ENCODE measurements at places on chromosomes 1 and 21.

DNA sequence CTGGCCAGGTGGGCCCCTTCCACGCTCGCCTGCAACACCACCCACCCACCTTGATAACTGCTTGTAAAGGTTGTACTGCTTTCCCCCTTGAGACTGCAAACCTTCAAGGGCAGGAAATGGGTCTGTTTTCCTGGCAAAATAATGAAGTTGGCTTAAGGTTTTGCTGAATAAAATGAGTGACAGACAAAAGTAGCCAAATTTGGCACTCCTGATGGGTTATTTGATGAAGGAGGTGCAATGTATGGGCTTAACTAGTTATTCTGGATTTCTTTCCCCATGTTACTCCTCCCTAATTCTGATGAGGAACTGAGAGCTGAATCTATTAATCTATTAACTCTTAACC lies 14.6 kb upstream of the HLCS start:
- DNase-seq = no peak

DNA sequence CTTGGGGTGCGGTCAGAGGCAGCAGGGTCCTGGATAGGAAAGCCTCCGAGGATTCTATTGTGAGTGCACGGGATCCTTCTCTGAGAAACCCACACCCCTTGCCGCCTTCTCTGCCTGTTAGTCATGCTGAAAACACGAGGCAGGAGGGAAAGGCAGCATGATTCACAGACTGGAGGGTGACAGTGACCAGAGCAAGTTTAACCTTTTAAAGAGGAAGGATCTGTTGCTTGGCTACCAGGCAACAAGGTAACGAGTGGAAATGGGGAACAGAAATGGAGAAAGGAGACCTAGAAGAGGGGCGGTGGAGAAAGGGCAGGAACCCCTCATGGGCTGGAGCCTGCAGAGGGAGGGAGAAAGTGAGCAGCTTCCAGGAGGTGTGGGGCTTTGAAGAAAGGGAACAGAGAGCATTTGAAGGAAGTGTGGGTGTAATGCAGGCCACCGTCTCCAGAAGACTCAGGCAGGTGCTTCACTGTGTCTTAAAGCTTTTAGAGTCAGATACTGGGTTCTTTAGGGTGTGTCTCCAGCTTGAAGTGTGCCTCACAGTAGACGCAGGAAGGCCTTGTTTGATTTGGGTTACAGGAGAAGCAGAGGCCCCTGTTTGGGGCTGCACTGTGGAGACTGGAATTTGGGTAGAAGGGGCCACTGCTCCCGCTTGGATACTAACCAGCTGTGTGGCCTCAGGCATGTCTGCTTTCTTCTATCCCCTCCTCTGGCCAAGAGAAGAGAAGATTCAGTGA lies 19.1 kb downstream of the OPTC start:
- DNase-seq = no peak

DNA sequence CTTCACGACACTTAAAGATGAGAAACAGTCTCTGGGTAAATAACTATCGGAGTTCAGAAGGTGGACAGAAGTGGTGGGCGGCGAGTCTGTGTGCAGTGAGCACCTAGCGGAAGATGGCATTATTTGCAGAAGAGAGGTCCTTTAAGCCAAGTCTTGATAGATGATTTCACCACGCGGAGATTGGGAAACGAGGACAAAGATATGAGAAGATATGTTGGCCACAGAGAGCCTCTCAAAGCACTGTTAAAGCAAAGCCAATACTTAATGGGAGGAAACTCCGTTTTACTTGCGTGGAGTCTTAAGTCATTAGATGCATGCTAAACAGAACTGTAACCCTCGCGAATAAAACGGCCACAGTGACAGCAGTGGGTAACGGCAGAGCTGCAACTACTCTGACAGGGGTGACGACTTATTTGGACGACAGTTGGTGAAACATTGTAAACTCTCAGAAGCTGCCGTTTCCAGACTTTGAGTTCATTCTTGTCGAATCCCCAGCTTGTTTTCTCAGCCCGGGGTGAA lies 577 bp upstream of the CEP350 start:
- DNase-seq = no peak

DNA sequence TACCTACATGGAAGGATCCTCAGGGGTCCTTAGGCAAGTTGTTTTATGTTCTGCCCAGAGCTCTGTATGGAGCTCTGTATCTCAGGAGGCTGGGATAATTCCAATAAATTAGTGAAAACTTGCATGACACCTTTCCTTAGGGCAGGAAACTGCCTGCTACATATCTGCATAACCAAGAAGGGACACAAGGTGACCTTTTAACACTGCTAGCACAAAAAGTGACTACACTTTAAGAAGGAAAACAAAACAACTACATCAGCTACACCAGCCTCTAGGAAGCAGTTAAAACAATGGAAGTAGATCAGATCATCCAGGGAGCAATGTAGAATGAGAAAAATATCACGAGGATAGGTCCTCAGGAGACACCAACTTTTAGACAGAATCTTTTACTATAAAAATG lies 93.9 kb downstream of the TNFSF18 start:
- no peak for DNase-seq

DNA sequence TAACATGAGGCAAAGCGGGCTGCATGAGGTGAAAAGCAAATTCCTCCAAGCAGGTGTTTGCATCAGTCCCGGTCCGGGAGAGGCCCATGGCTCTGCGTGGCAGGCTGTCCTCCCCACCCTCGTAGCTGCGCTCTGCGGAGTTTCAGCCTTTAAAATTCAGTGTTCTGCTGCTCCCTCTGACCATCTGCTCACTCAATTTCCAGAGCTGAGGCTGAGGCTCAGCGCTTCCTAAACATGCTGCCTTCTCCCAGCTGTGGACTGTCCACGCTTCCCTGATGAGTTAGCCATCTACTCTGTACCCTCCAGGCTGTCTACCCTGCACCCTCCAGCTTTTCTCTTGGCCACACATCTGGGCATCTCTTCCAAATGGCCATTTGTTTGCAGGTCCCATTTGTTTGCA lies 87.7 kb downstream of the KCNJ6 start:
- no peak for DNase-seq

DNA sequence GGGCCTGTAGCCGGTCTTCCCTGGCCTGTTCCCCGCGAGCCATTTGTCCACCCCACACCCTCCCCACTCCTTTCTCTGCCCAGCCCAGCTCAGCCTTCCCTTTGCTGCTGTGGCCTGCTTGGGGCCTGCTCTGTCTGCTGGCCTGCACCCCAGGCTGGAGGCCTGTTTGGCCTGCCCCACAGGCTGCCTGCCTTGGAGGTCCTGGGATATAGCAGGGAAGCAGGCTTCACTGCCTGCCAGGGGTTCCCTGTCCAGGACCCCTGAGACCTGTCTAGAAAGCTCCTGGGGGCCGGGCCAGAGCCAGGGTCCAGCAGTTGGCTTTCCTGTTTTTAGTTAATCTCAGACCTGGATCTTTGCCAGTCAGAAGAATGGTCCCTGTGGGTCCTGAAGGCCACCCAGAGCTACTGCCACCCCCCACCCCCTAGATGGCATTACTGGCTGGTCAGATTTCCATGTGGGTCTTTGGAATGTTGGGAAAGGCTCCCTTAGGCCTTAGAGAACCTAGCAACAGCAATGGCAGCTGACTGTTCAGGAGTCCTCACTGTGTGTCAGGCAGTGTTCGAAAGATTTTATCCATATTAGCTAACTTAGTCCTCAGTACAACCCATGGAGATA lies 7.7 kb downstream of the ZNF362 start:
- DNase-seq = no peak

DNA sequence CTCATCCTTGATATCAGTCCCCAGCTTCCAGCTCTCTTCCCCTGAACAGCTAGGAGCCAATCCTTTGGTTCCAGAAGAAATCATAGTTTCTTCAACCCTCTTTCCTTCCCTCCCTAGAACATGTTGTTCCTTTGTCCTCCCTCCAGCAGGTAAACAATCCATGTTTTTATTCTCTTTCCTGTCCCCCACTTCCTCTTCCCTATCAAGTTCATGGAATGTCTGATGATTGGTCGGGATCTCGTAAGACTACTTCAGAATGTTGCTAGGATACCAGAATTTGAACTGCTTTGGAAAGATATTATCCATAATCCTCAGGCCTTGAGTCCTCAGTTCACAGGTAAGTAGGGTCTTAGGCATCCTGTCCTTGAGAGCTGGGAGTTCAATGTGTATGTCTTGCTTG lies 23.1 kb upstream of the SLC27A3 start:
- DNase-seq = no peak

- no peak for DNase-seq
Observed at GRCh38 chr1:177256153-177257075, 85.7 kb downstream of the BRINP2 start.

DNA sequence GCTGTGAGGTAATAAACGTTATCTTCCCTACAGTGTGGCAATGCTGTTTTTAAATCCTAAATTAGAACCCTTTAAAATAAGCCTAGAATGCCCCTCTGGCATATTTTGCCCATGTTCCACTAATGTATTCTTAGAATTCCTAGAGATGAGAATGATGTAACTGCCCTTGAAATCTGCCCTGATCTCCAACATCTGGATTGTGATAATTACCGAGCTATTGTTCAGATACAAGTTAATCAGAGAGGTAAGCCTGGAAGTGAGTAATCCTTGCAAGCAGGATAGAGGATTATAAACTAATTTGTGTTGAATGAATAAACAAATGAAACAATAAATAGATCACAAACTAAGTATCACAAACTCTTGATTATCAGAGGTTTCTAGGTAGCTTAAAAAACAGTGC lies 107.8 kb upstream of the DMRTA2 start:
- DNase-seq = no peak

GRCh38 chr1:235929216-235929615 lies 62.5 kb upstream of the LYST start:
- DNase-seq = no peak

DNA sequence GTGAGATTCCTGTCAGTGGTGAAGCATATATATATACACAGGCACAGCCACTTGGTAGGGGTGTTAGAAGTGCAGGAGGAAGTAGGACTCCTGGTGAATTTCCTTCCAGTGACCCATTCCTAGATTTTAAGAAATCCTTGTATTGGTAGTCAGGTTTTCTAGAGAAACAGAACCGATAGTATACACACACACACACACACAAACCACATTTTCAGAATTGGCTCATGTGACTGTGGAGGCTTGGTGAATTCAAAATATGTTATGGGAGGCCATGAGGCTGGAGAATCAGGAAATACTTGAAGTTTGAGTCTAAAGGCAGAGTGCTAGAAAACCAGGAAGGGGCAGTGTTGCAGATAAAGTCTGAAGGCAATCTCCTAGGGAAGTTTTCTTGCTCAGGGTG lies 114.2 kb downstream of the FCRL5 start:
- DNase-seq = no peak

DNA sequence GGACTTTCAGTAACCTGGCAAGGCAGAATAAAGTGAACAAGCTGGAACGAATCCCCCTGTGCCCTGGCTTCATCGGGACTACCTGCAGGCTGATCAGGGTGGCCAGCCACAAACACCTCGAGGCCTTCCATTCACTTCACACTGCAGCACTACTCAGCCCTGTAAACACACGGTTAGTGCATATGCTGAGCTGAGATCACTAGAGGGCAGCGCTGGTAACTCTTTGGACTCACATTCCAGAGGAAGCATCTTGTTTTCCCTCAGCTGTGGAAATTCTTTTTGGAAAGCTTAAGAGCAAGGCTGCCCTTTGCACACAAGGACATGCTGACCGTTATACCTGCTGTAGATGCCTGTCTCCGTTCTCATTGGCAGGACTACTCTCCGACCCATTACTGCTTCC lies 32.1 kb downstream of the PCSK9 start:
- DNase-seq = no peak

DNA sequence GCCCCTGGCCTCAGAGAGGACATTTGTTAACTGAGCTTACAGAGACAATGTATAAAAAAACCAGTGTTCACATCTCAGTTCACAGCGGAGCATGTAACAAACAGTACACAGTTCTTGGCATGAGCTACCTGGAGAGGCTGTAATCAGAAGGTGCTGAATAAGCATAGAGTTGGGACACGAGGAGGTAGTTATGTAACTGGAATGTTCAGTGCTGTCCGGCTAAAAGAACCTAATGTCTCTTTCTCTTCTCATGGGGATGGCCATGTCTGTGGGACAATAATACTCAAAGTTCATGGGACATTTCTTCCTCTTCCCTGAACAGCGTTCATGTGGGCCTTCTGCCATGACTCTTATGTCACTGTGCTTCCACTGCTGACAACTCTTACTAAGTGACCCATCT lies 17.2 kb upstream of the STX12 start:
- no peak for DNase-seq
